ENCODE measurements at places on chromosomes 1 and 21.

DNA sequence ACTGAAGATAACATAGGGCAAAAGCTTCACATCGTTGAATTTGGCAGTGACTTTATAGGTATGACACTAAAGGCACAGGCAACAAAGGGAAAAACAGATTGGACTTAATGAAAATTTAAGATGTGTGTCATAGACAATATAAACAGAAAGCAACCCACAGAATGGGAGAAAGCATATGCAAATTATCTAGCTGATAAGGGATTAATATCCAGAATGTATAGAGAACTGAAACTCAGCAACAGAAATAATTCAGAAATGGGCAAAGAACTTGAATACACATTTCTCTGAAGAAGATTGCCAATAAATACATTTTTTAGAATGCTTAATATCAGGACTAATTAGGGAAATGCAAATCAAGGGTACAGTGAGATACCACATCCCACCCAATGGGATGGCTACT, 55.2 kb upstream of the ANGPTL1 start:
- no peak for DNase-seq

DNA sequence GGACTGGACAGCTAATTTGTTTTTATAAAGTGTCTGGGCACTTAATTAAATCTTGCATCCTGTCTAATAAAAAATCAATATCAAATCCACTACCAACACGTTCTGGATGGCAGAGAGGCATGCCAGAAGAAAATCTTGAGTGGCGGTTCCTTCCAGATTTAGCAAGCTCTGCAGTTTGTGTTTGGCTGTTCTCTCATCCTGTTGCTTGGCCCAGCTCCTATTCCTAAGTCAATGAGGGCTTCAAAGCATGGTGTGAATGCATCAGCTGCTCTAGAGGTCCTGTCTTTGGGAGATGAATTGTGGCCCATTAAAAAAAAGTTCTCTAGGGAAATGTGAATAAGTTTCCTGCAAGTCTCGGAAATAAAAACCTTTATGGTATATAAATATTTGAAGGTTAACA, 90.3 kb downstream of the DISC1 start:
- no peak for DNase-seq

- DNase-seq, result no peak
These were observed 120.9 kb upstream of the KIAA1614 start for GRCh38 chr1:180791806-180792205.

- DNase-seq, result no peak
These were observed 146.2 kb upstream of the KRTAP19-8 start for GRCh38 chr21:31184459-31184858.

DNA sequence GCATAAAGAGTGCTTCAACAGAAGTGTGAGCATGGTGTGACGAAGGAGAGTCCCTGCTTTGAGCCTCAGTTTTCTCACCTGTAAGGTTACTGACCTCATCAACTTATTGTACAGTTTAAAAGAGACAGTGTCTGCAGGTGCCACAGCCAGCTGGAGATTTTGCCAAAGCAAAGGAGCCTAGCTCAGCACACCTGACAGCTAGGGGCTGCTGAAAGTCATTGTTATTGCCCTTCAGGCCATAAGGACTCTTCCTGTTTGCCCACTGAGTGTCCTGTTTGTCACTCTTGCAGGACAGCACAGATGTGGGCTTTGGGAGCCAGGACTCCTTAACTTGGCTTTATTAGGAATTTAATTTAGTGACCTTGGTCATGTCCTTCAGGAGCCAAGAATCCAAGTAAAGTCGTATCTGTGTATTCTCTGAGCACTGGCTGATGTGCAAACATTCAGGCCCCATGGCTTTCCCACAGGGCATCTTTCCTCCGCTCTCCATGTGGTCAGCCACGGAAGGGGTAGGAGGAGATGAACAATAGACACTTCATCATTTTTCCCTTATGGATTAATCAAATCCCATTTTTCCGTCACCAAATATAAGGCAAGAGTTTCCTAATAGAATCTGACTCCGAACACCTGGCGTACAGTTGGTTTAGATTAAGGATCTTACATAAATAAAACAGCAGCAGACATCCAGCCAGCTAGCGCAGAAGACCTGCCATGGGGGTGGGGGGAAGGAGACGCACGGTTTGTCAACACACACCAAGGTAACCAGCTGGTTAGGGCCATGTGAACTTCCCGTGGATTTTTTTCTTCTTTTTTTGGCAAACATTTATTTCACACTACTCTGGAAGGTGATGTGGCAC, 43.1 kb upstream of the KANK4 start:
- DNase-seq, result no peak

DNA sequence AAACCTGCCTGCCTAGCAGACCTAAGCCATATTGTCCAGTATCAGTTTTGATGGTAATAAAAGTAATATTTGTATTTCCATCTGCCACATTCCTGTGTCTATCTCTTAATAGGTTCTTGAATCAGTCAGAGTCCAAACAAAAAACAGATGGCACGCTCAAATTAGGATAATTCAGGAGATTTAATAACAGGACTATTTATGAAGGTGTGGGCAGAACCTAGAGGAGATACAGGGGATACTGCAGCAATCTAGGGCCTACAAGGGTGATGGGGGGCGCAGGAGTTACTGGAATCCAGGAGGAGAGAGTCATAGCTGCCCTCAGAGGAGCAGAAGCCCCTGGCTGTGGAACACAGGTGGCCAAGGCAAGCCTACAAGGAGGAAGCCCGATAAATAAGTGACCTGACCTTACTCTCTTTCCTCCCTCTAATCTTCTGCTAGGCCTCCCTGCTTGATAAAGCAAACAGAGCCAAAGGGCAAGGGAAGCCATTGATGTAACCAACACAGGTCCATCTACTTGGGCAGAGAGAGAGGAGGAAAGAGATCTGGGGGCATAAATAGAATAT, 11.9 kb upstream of the HYI start:
- no peak for DNase-seq

DNA sequence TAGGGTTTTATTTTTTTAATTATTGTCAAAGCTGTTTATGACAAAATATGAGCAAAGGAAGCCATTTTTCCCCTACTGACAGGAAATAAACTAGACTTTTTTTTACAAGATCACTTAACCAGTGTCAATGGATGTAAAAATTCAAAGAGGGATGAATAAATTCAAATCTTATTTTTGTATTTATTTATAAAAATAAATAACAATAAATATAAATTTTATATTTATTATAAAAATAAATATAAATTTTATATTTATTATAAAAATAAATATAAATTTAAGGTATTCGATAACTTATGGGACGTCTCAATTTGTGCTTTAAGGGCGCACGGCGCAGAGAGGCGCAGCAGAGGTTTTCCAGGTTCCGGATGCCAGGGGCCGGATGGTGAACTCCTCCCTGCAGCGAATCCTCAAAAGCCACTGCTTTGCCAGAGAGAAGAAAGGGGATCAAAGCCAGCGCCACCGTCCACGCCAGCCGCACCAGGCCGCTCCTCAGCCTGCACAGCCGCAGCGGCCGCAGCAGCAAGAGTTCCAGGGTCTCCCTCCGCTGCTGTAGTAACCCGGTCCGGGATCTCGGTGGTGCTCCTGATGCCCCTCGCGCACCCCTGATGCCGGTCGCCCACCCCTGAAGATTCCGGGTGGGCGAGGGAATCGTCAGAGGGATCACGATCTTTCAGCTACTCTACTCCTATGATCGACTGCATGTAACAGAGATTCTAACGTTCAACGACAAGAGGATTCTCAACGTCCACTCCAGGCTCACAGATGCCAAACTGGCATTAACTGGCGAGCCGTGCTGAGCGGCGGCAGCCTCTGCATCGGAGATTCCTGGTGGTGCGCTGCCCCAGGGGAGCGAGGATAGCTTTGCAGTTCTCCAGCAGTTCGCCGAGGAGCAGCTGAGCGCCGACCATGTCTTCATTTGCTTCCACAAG, 28.5 kb upstream of the RLF start:
- peak; percentile 70 for DNase-seq

DNA sequence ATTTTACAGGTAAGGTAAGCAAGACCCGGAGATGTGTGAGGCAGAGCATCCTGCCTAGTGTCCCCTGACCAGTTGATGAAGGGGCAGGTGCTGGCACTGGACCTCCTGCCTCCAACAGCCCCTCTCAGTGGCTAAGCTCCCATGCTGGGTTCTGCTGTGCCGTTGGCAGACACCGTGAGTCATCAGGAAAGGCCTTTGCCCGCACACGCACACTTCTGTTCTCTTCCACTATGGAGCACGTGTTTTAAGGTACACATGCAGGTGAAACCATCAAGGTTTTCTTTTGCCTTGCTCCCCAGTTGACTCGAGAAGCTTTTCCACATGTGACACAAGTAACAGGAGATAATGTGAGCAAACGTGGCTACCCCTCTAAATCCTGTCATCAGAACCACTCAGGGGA, 207.9 kb downstream of the RRAGC start:
- no peak for DNase-seq

DNA sequence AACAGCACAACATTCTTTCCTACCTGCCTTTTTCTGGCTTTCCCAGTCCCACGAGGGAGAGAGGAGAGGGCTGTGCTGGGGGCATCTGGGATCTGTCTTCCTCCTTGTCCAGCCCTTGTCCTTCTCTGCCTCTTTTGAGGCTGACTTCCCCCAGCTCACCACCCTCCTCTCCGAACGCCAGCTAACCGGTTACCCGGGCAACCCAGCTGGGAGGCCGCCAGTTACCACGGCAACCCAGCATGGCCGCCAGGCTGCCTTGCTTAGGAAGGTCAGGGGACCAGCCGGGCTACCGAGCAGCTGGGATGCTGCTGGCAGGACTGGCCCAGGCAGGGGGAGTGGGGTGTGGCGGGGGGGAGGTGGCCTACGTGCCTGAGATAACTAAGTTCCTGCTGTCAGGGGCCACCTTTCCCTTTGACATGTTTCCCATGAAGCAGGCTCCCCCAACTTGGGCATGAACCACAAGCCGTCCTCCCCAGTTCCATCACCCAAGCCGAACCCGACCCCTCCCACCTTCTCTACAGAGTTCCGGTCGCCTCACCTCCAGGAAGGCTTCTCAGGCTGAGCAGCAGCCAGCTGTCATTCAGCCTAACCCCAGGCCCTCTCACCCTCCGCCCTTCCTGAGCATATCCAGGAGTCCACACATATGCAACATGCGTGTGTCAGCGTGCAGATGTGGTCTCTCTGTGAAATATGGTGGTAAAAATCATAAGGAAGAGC, 8.7 kb downstream of the PLEKHA6 start:
- DNase-seq, result peak; percentile 90

Measured in left forelimb (tissue), 1 donor.